Right atrium auricular region (tissue), 2 donors: ENCODE measurements at places on chromosomes 3 and 15.
A peak's percentile ranks its signal among the peaks of the same experiment; 100 is the strongest.

- H3K36me3 ChIP-seq: no peaks in the 10 kb centered on the region
- no peaks in the 10 kb centered on the region for H3K27me3 ChIP-seq
- H3K4me3 ChIP-seq: no peak overlapping the region
- H3K27ac ChIP-seq: no peak overlapping the region
- no peak for DNase-seq
- H3K4me1 ChIP-seq: no peaks in the 10 kb centered on the region
These were observed 126.0 kb downstream of the MYLK start for GRCh38 chr3:123758081-123758564.

DNA sequence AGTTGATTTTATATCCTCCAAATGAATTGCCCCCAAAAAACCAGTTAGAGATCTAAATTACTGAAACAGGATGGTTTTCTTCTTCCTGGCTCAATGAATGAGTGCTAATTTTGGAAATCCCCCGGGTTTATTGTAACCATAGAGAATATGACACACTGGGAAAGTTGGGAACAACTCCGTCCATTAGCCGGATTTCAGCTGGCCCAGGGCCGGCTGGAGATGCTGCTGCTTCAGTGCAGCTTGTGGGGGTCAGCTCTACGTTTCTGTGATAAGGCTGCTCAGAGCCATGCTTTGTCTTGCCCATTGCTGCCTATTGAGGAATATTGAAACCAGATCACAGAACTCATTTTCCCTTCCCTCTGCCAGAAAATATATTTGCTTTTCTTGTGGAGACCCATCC lies 20.3 kb downstream of the GYG1 start:
- peaks cover 60% of the 10 kb centered on the region for H3K36me3 ChIP-seq
- no peaks in the 10 kb centered on the region for H3K27me3 ChIP-seq
- no peak for DNase-seq

- H3K36me3 ChIP-seq: no peaks in the 10 kb centered on the region
- H3K27ac ChIP-seq: no peak overlapping the region
- no peak for DNase-seq
These were observed 137.7 kb downstream of the ARPP21 start for GRCh38 chr3:35777065-35777464.

GRCh38 chr3:79405183-79405582 lies 362.6 kb downstream of the ROBO1 start:
- no peaks in the 10 kb centered on the region for H3K4me1 ChIP-seq
- DNase-seq: no peak
- H3K27ac ChIP-seq: no peak overlapping the region
- no peak overlapping the region for H3K4me3 ChIP-seq
- H3K27me3 ChIP-seq: no peaks in the 10 kb centered on the region
- H3K36me3 ChIP-seq: no peaks in the 10 kb centered on the region

GRCh38 chr15:67124111-67124510 lies 58.7 kb downstream of the SMAD3 start:
- H3K27me3 ChIP-seq: no peaks in the 10 kb centered on the region
- peak overlapping the region; percentile 87 for H3K27ac ChIP-seq
- no peaks in the 10 kb centered on the region for H3K36me3 ChIP-seq
- DNase-seq: no peak

- H3K27me3 ChIP-seq: no peaks in the 10 kb centered on the region
- no peak overlapping the region for H3K27ac ChIP-seq
- H3K4me1 ChIP-seq: no peaks in the 10 kb centered on the region
- no peaks in the 10 kb centered on the region for H3K36me3 ChIP-seq
- no peak overlapping the region for H3K4me3 ChIP-seq
- peak; percentile 11 for DNase-seq
These were observed 38.3 kb downstream of the WHAMM start for GRCh38 chr15:82847703-82848102.

DNA sequence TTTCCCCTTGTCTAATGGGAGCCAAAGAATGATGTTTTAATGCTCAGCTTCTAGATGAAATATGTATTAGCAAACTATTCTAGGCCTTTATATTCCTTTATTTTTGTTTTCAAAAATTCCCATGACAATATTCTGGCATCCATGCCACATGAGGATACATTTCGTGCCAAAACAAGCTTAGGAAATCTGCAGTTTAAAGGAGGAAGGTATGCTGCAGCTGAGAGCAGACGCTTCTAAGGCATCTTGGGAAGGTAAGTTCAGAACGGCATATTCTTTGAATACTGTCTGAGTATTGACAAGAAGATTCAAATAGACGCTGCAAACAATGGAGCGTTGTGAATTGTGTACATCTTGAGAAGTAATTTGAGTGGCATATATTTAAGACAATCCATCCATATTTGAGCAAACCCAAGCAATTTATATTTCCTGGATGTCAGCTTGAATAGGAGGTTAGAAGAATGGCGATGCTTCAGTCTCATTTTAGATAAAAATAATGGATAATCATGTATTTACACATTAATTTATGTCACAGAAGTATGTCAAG lies 158.6 kb downstream of the RAP2B start:
- H3K4me3 ChIP-seq: no peak overlapping the region
- no peak for DNase-seq
- H3K4me1 ChIP-seq: no peaks in the 10 kb centered on the region
- no peak overlapping the region for H3K27ac ChIP-seq
- H3K27me3 ChIP-seq: no peaks in the 10 kb centered on the region

GRCh38 chr15:33636234-33636633 lies 325.5 kb downstream of the RYR3 start:
- no peak overlapping the region for H3K4me3 ChIP-seq
- no peak overlapping the region for H3K27ac ChIP-seq

- H3K4me3 ChIP-seq: peak overlapping the region; percentile 71
- no peaks in the 10 kb centered on the region for H3K27me3 ChIP-seq
- peak; percentile 61 for DNase-seq
These were observed 728 bp downstream of the TRANK1 start for GRCh38 chr3:36944012-36944640.

- no peaks in the 10 kb centered on the region for H3K27me3 ChIP-seq
- H3K27ac ChIP-seq: peak overlapping the region; percentile 55
- H3K4me3 ChIP-seq: no peak overlapping the region
- H3K36me3 ChIP-seq: peaks cover 39% of the 10 kb centered on the region
These were observed 37.5 kb upstream of the ESYT3 start for GRCh38 chr3:138396752-138397410.

- peaks cover 30% of the 10 kb centered on the region for H3K4me1 ChIP-seq
- H3K36me3 ChIP-seq: no peaks in the 10 kb centered on the region
- H3K27ac ChIP-seq: no peak overlapping the region
- DNase-seq: no peak
These were observed 2.7 kb upstream of the GOLGB1 start for GRCh38 chr3:121752261-121752660.

- H3K27ac ChIP-seq: no peak overlapping the region
- no peak for DNase-seq
- no peaks in the 10 kb centered on the region for H3K36me3 ChIP-seq
- no peaks in the 10 kb centered on the region for H3K4me1 ChIP-seq
- H3K27me3 ChIP-seq: no peaks in the 10 kb centered on the region
These were observed 8.5 kb downstream of the PLCH1 start for GRCh38 chr3:155736381-155736780.

GRCh38 chr3:187769771-187770170 lies 24.5 kb upstream of the BCL6 start:
- no peak overlapping the region for H3K27ac ChIP-seq
- no peaks in the 10 kb centered on the region for H3K27me3 ChIP-seq
- H3K4me1 ChIP-seq: no peaks in the 10 kb centered on the region
- no peaks in the 10 kb centered on the region for H3K36me3 ChIP-seq
- H3K4me3 ChIP-seq: no peak overlapping the region

GRCh38 chr3:33537133-33537532 lies 96.9 kb upstream of the UBP1 start:
- no peaks in the 10 kb centered on the region for H3K27me3 ChIP-seq
- H3K36me3 ChIP-seq: peaks cover 20% of the 10 kb centered on the region
- DNase-seq: no peak
- H3K4me3 ChIP-seq: no peak overlapping the region
- H3K4me1 ChIP-seq: peaks cover 5% of the 10 kb centered on the region

- no peaks in the 10 kb centered on the region for H3K36me3 ChIP-seq
- no peaks in the 10 kb centered on the region for H3K4me1 ChIP-seq
- no peaks in the 10 kb centered on the region for H3K27me3 ChIP-seq
- no peak overlapping the region for H3K4me3 ChIP-seq
These were observed 162.3 kb downstream of the PGPEP1L start for GRCh38 chr15:98845138-98845884.
